Stimulated activated CD4-positive, alpha-beta T cell treated with anti-CD3 and anti-CD28 coated beads, Interleukin-1b, Interleukin-23, amount 100 ng/mL, for 48 hours (primary cell): ENCODE measurements at places on chromosomes 3 and 15.
A peak's percentile ranks its signal among the peaks of the same experiment; 100 is the strongest.

GRCh38 chr15:51244423-51244869 lies 94.0 kb downstream of the CYP19A1 start:
- DNase-seq: no peak

- DNase-seq: no peak
These were observed 242.1 kb downstream of the RAP2B start for GRCh38 chr3:153404157-153404556.

DNA sequence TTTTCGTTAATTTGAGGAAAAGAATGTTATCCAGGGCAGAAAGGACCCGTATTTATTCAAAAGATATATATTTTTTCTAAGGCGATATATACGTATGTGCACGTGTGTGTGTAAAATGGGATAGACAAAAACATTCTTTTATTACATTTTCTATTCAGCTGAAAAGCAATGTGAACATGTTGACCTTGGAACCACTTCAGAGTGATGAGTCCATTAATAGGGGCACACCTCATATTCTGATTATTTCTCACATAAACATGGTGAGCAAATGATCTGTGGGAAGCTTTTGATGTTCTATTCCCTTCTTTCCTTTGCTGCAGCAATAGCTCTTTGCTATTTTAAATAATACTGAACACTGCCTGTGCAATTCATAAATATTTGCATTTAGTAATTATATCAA lies 87.6 kb downstream of the SYNPR start:
- DNase-seq: no peak

- DNase-seq: no peak
These were observed 9.6 kb downstream of the NIPA1 start for GRCh38 chr15:22796079-22796478.

- DNase-seq: no peak
These were observed 512.1 kb downstream of the MAGI1 start for GRCh38 chr3:65526656-65527055.

DNA sequence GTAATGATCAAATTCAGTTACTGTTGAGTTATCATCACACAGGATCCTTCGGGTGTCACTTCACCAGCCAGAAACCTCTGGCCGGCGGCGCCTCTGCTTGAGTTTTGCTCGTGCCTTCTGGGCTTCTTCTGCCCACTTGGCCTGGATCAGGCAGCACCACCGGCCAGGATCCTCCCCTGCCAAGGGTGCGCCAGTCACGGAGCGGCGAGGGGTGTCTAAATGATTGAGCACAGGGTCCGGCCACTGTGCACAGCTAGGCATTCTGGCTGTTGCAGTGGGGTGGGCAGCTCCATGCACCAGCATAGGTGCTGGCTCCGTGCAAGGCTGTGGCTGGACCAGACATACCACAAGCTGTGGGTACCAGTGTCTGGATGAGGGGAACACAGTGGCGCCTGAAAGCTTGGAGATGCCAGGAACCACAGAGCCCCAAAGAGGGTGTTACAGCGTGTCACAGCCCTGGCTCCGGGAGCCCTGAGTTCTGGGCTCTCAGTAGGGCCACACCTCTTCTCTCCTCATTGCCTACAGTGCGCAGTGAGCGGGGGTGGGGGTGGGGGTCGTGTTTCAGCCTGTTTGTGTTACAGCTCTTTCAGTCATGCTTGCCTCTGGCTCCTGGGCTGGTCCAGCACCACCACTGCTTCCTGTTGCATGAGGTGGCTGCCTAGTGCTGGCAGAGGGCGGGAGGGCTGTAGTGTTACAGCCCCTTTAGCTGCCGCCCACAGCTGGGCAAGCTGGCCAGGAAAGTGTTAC lies 169.4 kb downstream of the FNDC3B start:
- no peak for DNase-seq

- DNase-seq: no peak
These were observed 345.3 kb downstream of the CHST2 start for GRCh38 chr3:143464850-143465249.

DNA sequence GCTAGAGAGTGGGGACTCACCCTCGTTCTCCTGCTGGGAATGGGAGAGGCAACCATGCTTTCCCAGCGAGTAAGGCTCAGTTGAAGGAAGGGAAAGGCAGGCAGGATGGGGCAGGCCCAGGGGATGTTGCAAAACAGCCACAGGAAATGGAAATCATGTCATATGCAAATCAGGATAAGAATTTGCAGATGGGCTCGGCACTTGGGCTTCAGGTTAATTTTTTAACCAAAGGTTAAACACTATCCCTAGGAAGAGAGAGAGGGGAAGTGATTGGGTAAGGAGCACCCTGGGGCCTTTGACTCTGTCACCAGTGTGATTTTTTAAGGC lies 14.6 kb upstream of the PLA2G4E start:
- no peak for DNase-seq

- DNase-seq: peak; percentile 38
These were observed 4.8 kb upstream of the RHOV start for GRCh38 chr15:40878785-40879184.

DNA sequence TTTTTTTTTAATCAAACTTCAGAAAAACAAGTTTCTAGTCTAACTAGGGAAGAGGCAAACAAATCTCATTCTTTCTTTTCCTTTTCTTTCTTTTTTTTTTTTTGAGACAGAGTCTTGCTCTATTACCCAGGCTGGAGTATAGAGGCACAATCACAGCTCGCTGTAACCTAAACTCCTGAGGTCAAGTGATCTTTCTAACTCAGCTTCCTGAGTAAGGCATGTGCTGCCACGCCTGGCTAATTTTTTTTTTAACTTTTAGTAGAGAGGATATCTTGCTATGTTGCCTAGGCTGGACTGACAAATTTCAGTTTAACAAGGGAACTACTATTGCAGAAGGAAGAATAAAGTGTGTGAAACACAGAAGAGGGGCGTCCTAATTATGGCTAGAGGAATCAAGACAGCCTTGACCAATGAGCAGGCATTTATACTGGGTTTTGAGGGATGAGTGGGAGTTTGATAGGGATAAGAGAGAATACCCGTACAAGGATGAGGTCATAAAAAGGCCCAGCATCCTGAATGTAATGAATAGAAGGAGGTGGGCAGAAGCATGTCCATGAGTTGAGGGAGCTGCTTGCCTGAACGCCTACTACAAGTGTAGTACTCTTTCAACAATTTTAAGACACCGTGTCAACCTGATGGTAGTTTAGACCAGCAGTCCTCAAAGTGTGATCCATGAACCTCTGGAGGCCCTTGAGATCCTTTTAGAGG lies 6.7 kb upstream of the ZFAND6 start:
- DNase-seq: no peak

DNA sequence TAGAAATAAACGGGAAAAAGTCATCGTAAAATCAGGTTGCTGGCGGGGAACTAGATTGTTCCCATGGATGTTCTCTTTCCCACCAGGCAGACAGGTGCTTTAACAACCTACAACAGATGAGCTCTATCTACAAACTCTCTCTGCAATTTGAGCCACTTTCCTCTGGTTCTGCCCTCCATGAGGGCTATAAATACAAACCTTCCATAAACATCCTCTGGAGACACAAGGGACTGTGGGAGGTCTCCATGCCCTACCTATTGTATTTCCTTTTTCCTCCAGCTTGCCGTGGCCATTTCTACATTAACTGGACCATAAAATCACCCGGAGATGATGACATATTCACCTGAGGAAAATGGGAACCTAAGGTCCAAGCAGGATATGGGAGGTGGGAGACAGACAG lies 151.1 kb downstream of the GABRB3 start:
- no peak for DNase-seq

- no peak for DNase-seq
These were observed 18.1 kb downstream of the DNAJB11 start for GRCh38 chr3:186588632-186589031.

- DNase-seq: peak; percentile 61
These were observed 17.6 kb upstream of the ALDH1L1 start for GRCh38 chr3:126197854-126198584.

GRCh38 chr3:149366031-149366430 lies 11.4 kb downstream of the TM4SF1 start:
- DNase-seq: no peak
